Epithelial cell of proximal tubule (primary cell): ENCODE measurements at places on chromosomes 5 and 9. TPM values are rescaled to one million over a fixed set of nuclear protein-coding genes. Genes with fewer than 3 reads are reported as not detected.

KCNN2 gene
- total RNA-seq, result 0.22 TPM in 1 of 2 replicates, not detected in the other

NUTM2F gene
- total RNA-seq, result not detected in 2 replicates

CXCL14 gene
- 0.06 and 0.14 TPM in 2 replicates for total RNA-seq

SH3GL2 gene
- total RNA-seq, result 0.87 and 3.4 TPM in 2 replicates

NFIL3 gene
- 10.3 and 12.7 TPM in 2 replicates for total RNA-seq

OCLN gene
- 21.6 and 29.8 TPM in 2 replicates for total RNA-seq

GABRB2 gene
- not detected in 2 replicates for total RNA-seq

FBXO38 gene
- total RNA-seq, result 26.1 and 29.2 TPM in 2 replicates

SLC34A3 gene
- total RNA-seq, result 0.07 TPM in 1 of 2 replicates, not detected in the other

MOB3B gene
- 2.3 and 2.9 TPM in 2 replicates for total RNA-seq

ERGIC1 gene
- total RNA-seq, result 99.1 and 155 TPM in 2 replicates

CYSRT1 gene
- total RNA-seq, result 0.17 and 0.94 TPM in 2 replicates

TLR4 gene
- 1.7 and 7.2 TPM in 2 replicates for total RNA-seq

SLC45A2 gene
- not detected in 2 replicates for total RNA-seq

EHMT1 gene
- total RNA-seq, result 40.8 and 73.1 TPM in 2 replicates

KIAA1958 gene
- 3.4 and 4.3 TPM in 2 replicates for total RNA-seq

TERT gene
- 0.07 TPM in 1 of 2 replicates, not detected in the other for total RNA-seq

SPRY4 gene
- 10.9 and 19.9 TPM in 2 replicates for total RNA-seq
